ENCODE measurements at places on chromosomes 3 and 15.

GRCh38 chr3:9704347-9705322 is 1.0 kb downstream of the CPNE9 start:
- peak; percentile 55 for DNase-seq

DNA sequence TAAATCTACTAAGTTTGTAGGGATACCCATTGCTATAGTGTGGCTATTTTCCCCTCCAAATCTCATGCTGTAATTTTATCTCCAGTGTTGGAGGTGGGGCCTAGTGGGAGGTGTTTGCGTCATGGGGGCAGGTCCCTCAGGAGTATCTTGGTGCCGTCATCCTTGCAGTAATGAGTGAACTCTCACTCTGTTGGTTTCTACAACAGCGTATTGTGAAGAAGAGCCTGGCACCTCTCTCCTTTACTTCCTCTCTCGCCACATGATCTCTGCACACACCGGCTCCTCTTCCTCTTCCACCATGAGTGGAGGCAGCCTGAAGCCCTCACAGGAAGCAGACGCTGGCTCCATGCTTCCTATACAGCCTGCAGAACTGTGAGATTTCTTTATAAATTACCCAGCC is 34.0 kb upstream of the TRPM1 start:
- no peak for DNase-seq

DNA sequence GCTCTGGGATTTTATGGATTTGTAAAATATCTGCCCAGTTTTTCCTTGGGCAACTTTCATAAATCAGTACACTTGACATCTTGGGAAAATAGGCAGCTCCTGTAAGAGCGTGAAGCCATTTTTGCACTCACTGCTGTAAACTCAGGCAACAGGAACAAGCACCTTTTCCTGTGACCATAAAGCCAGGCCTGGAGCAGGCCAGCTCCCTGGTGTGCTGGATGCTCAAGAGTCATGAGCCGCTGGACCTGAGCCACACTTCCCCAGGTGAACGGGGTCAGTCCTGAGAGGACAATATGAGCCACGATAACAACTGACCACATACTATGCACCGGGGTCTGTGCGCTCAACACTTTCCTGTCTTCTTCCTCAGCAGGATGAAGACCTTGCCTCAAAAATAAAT is 158.2 kb downstream of the NUP210 start:
- no peak for DNase-seq

DNA sequence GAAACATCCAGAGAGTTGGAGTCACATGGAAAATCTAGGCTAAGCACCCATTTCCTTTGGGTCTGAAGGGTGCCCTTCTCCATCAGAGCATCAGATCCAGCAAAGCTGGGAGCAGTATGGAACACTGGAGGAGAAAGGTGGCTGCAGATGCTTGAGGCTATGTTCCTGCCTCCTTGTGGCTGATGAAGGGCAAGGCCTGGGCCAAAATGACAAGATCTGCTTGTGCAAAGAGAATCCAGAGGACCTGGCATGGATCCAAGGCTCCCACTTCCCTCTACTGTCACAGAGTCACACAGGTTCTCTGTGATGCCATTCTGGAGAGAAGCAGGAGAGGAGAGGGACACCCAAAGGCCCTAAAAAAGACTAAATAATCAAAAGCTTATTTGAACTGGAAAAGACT is 9.2 kb upstream of the ATP8B4 start:
- no peak for DNase-seq

DNA sequence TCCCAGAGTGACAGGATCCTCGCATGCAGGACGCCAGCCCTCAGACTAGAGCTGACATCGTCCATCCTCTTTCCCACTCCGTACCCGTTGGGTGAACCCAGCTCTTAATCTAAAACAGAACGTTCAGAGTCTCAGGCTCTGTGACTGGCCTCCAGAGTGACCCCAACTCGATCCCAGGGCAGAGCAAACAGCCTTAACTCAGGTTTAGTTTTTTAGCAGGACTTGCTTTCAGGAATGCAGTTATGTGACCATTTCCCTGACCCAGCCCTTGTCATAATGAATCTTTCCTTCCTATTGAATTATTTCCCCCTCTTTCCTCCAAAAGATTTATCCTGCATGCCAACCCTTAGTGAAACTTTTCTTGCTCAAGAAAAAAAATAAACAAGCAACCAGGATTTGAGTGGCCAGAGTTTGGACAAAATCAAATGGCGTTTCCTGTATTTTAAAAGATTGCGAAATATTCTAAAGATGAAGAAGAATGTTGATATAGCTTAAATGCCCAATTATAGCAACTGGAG is 47.8 kb upstream of the RARB start:
- no peak for DNase-seq

Measured in RWPE1 (cell line).